Endothelial cell of umbilical vein (primary cell): ENCODE measurements at places on chromosomes 4 and X.

GRCh38 chr4:31130930-31131329 is 410.8 kb downstream of the PCDH7 start:
- no peak for DNase-seq

DNA sequence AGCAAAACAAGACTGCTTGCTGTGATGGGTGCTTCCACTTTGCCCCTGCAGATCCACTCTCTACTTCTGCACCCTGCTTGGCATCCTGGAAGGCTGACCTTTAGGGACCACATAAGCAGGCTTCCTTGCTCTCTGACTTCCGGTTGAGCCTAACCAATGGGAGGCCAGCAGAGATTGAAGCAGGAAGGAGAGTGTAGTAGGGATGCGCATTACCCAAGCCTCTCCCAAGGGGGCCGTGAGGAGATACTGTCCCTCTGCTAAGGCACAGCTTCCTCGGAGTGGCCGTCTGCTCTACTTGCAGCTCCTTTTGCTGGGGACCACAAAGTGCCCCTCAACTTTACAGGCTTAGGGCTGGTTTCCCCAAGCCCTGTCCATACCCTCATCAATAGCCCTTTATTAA is 624.3 kb upstream of the TENM3 start:
- no peak for DNase-seq

GRCh38 chrX:7132335-7133049 is 15.0 kb upstream of the STS start:
- peak; percentile 71 for DNase-seq

DNA sequence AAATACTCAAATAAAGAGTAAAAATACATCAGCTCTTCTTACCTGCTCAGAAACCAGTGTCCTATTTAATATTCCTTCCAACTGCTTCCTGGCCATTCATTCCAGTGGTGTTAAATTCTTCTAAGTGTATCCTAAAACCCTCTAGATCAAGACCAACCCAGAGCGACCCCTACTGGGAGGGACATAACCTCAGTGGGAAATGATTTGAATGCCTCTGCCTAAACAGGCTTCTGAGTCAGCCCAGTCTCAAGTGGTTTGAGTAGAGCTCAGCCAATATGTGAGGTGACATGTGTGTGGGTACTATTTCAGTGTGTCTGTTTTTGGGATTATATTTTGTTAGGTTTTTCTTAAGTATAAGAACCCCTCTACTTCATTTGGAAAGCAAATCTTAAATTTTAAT is 133.6 kb upstream of the ARHGEF9 start:
- no peak for DNase-seq

- DNase-seq = no peak
Measured at GRCh38 chr4:55143858-55144257, 18.5 kb upstream of the KDR start.

GRCh38 chr4:5220028-5220427 is 168.7 kb downstream of the STK32B start:
- peak; percentile 4 for DNase-seq

DNA sequence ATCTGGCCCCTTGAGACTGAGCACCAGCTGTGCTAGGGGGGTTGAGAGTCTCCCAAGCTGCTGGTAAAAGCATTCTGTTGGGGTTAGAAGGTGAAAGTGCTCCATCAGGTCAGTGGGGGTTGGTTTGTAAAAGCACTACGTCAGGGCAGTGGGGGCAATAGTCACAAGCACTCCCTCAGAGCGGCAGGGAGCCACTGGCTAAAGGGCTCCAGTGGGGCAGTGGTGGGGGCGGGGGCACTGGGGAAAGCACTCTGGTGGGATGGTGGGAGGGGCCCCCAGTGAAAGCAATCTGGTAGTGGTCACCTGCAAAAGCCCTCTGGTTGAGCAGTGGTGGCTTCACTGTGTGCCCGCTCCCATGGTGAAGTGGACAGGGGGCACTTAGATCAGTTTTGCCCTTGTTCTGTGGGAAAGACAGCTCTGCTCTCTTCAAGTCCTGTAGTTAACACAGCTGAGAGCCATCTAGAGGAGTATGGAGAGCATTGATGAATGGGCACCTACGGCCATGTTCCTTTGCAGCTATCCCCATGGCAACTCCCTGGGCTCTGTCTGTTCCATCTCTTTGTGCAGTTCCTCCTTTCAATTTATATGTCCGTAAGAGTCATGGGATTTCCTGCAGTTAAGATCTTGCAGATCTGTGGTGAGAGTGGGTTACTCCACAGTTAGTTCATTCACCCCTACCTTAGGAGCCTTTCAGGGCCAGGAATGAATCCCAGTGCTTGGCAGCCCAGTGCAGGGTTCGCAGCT is 106.4 kb downstream of the SH3BGRL start:
- no peak for DNase-seq

DNA sequence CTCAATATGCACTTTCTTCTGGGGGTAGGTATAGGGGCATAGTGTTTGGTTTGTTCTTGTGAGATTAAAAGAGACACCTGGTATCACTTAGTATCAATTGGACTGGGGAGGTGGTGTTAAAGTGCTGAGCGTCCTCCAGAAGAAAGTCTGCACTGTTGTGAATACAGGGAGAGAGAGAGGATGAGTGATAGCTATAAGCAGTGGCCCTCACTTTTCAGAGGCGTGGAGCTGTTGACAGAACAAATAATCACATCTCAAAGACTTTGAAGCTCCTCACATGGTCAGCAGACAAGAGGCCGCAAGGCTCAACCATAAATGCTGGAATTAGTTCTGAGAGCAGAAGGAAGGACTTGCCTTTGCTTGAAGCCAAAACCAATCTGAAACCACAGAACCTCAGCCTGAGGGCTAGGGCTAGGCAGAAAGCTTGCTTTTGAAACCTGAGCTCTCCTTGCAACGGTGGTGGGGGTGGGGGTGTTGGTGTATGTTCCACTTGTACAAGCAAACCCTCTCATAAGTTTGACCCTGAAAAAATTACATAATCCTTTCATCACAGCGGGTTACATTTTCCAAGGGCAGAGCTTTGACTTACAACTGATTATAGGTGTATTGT is 123.2 kb upstream of the SCML1 start:
- no peak for DNase-seq

GRCh38 chr4:151540728-151541388 is 131.9 kb downstream of the FHIP1A start:
- DNase-seq = peak; percentile 76

DNA sequence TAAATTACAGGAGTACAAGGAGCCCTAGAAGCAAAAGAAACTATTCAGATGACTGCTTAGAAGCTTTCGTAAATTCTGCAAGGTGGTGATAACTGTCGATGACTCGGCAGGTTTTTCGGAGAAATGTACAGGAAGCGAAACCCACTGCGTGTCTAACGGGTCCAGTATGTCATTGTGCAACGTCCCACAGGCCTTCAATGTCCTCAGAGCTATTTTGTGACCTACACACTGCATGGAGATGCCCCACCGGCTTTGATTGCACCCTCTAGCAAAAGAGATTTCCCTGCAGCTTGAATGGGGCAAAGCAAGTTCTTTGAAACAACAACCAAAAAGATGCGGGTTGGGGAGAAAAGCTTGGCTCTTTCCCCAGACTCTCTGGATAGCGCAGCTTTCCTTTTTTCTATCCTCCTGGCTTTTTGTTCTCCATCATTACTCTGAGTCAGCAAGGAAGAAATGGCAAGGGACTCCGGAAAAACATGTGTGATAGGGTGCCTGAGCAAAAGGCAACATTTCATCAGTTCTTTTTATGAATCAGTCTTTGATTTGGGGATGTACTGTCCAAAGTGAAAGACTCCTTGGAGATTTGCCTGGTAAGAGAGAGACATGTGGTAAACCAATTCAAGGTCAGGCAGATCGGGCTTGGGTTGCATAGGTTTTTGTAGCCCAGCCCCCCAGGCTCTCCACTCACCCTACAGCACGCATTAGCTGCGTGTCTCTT is 112.0 kb upstream of the TBL1X start:
- DNase-seq = no peak

GRCh38 chrX:117610806-117611205 is 505.8 kb downstream of the KLHL13 start:
- no peak for DNase-seq

- DNase-seq = no peak
Measured at GRCh38 chrX:124346877-124347241, 496 bp downstream of the SH2D1A start.

GRCh38 chr4:124866301-124866700 is 153.8 kb upstream of the ANKRD50 start:
- no peak for DNase-seq

- no peak for DNase-seq
Measured at GRCh38 chr4:67883458-67883857, 344 bp downstream of the TMPRSS11D start.
